ENCODE measurements at places on chromosomes 4 and X. TPM values are rescaled to one million over a fixed set of nuclear protein-coding genes. Genes with fewer than 3 reads are reported as not detected.

- no peaks in the 10 kb centered on the region for H3K27me3 ChIP-seq
- no peaks in the 10 kb centered on the region for H3K36me3 ChIP-seq
- no peak overlapping the region for H3K4me3 ChIP-seq
- H3K27ac ChIP-seq: no peak overlapping the region
Observed at GRCh38 chr4:18767921-18768320, 746.4 kb upstream of the LCORL start.

DNA sequence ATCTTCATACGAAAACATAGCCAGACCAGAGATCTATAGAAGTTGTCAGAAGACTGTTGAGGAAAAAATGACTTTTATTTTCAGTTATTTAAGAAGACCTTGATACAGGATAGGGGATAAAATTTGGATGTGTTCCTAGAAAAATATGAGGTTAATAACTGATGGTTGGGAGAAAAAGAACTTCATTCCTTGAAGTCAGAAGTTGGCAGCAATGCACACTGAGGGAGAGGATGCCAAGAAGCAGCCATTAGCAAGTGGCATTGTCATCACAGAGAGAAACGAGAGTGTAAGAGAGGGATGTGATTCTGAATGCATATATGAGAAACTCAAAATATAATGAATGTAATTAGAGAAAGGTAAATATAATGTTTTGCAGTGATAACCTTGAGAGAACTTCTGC is 382.1 kb upstream of the EPHA5 start:
- no peaks in the 10 kb centered on the region for H3K36me3 ChIP-seq
- H3K4me1 ChIP-seq: no peaks in the 10 kb centered on the region
- H3K27ac ChIP-seq: no peak overlapping the region
- DNase-seq: no peak

DNA sequence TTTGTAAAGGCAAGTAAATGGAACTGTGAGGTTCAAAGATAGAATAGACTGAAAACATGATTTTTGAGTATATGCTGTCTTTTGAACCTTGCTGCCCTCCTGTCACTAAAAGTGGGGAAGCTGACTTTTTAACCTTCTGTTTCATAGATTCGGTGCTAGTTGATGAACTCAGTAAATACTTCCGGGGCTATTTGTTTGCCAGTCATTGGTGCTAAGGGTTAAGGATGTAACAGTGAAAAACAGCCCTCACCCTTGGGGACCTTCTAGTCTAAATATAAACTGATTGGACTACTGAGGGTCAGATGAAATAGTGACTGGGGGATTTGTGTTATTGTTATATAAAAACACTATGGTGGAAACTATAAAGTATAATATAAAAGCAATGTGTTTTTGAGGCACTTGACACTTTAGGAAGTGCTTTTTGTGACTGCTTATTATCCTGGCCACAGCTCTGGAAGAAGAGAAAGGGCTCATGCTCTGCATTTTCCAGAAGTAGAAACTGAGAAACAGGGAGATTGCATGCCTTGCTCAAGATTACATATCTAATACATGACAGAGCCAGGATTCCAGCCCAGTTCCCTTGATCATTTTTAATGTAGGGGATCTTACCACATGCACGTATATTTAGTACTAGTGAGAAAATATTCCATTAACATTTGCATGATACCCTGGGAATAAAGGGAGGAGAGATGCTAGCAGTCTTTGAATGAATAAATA is 3.9 kb downstream of the BST1 start:
- H3K36me3 ChIP-seq: no peaks in the 10 kb centered on the region
- no peaks in the 10 kb centered on the region for H3K27me3 ChIP-seq
- H3K4me3 ChIP-seq: no peak overlapping the region
- no peak for DNase-seq

The ATP8A1 gene
- total RNA-seq: 274 TPM

The TLR7 gene
- 0.63 TPM for total RNA-seq
